Hematopoietic multipotent progenitor cell treated with erythropoietin and hydrocortisone succinate and interleukin-3 and kit ligand, for 6 days (in vitro differentiated cells): ENCODE measurements at places on chromosomes 7 and 10.

GRCh38 chr7:116511552-116512519, 12.3 kb downstream of the CAV2 start:
- DNase-seq: no peak

DNA sequence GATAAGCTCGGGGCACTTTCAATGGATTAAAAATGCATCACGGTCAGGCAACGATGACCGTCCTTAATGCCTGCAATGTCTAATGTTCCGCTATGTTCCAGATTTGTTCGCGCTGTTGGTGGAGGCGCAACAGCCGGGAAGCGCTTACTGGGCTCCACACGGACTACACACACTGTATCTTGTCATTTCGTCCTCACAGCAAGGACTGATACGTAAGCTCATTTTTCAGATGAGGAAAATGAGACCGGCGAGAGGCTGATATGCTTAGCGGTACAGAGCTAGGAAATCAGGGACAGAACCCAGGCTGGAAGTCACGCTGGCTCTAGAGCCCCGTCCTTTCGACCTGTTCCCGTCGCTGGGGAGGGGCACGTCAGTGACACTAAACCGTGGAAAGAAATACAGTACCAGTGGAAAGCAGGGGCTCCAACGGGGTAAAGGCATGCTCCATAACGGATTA, 670 bp downstream of the TPK1 start:
- DNase-seq: peak; percentile 63

DNA sequence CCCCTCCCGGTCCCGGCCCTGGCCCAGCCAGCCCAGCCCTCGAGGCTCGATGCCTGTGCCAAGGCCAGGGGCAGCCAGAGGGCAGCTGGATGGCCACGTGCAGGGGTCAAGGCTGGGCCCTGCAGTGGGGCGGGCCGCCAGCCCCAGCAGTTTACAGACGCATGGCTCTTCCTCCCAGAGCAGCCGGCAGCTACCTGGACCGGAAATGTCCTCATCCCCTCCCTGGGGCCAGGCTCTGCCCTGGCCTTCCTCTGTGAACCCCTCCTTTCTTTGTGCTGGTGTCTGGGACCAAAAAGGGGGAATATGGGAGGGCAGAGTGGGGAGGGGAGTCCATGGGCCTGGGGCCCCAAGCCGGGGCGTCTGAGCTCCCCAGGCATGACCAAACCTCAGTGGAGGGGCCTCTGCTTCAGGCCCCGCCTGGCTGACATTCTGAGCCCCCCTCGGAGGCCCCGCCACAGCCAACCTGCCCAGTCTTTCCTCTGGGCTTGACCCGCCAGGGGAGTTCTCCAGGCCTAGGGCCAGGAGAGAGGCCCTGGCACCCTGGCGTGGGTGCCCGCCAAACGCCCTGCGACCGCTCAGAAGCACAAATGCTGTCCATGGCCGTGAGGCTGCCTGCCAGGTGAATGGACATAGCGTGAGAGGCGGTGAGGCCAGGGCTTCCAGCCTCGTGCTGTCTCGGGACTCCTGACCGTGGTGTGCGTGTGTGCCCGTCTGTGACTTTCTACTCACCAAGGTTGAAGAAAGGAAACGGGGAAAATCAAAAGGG, 24.7 kb upstream of the AMZ1 start:
- no peak for DNase-seq

DNA sequence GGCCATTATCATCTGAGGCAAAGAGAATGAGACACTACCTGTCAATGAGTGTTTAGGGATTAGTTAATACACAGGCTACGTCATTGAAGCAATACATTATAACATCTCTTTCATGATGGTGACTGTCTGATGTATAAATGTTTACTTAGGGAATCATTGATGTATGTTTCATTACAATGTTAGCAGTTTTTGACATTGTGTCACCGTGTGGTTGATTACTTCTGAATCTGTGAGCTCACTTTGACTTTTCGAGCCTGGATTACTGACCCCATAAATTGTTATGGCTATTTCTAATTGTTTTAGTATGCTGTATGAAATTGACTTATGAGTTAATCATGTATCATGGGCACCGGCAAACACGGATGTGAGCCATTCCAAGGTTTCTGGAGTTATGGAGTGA, 494.0 kb downstream of the MAGI2 start:
- no peak for DNase-seq

DNA sequence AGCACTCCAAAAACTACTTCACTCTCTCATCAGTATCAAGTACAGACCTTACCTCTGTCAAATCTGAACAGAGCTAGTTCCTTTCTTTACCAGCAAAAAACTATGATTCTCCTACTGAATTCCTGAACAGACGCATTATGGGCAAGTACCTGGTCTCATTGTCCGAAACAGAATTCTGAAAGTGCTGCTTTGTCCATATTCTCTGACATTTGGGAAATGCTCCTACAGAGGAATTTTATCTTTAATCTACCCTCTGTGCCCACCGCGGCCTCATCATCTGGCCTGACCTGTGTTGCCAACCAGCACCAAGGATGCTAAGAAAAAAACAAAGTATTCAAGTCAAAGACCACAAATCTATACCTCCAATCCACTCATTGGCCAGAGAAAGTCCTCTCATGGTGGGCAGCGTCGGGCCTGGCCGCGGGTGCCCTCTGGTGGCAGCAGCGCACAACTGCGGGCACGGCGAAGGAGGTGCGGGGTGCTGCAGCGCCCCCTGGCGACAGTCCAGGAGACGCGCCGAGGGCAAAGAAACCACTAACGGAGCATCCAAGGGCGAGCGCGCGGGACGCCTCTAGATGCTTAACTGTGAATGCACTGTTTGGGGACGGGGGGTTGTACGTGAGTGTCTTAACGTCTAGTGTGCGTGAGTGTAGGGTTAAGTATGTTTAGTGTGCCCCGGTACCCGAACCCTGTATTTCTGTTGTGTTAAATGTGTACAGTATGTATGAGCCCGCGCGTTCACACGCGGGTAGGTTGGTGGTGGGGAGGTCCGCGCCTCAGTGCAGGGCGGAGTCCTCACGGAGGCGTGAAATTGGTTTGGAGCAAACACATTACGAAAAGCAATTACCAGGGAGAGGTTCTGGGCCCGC, 5.0 kb upstream of the GBX1 start:
- DNase-seq: peak; percentile 84

DNA sequence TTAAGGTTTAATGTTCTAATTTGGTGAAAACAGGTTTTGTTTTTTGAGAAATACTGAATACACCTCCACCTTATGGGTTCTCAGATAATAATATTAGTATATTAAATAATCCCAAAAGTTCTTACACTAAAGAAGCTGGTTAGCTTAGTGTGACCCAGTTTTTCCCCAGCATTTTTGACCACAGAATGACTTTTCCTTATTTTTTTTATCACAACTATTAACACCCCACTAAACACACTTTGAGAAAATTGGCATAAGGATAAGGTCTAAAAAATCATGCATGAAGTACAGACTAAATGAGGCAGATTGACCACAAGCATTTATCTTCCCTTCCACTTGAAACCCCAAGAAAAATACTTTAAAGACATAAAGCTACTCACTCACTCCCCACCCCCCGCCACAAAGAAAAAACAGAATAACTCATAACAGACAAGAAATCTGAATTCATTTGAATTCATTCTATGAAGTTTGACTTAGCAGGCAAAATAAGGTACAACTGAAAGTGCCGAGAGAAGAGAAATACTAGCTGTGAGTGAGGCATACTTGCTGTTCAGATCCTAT, 49.7 kb upstream of the WNT16 start:
- DNase-seq: no peak

DNA sequence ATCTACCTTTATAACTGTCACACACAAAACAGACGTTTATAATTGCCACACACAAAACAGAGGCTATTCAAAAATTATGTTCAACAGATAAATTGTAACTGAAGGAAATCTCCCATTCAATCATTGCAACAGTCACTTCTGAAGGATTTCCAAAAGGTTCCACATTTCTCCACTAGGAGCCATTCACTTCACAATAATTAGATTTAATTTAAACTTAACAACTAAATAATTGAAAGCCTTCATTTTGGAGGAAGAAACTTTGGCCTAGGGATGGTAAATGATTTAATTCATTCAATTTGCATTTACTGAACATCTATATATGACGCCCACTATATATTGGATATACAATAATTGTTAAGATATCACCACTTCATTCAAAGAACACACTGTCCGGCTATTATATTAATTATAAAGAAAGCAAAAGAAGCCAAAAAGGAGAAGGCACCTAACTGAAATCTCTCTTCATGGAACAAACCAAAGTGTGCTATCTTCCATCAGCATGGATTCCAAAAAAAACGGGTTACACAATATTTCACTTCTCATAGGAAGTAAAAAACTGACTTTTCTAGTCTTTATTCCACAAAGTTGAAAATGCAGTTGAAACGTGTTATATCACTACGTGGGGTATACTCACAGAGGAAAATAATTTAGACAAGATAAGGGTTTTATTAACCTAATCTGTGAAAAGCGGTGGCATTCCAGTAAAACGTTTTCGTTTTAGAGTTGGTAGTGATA, 1.7 kb downstream of the ATAD1 start:
- DNase-seq: peak; percentile 5

- DNase-seq: peak; percentile 43
Measured at GRCh38 chr7:143256325-143256724, 6.9 kb upstream of the GSTK1 start.

- DNase-seq: peak; percentile 64
Measured at GRCh38 chr10:58266003-58266825, 1.5 kb downstream of the IPMK start.

DNA sequence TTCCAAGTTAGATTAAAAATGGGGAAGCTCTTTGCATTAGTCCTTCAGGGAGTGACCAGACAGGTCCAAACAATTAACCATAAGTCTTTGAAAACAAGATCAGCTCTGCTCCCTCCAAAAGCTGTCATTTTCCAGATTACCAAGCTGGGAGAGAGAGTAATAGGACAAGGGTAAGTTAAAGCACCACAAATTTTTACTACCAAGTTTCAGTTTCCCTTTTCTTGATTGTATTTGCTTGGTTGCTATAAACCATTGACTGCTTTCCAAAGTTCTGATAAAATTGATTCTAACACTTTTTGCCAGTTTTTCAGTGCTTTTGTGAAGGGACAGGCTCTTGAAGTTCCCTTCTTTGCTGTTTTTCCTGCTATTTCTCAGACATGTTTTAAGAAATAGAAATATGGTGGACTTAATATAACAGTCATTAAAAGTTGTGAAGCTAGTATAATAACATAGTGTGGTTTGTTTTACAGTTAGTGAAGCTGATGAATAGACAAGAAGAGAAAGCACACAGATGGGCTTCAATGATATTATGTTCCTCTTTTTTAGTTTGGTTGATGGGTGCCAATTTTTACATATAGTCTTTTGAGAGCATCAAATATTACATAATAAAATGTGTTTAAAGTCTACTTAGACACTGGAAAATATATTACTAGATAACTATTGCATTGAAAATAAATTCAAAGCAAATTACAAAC, 40.0 kb upstream of the ZNF365 start:
- peak; percentile 3 for DNase-seq

DNA sequence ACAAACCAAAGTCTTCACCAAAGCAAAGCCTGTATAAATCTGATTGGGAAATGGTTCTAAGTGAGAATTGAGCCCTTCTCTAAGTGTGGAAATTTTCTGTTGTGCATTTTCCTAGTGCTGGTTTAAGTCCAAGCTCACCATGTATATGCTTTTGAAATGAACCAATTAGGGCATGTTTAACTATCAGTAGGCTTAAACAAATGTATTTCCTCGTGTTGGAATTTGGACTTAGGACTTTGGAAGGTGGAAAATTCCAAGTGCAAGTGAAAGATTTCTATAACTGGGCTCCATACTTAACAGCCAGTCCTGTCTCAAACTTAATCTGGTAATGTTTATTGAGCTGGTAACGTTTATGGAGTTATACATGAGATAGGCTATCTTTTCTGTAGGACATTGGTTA, 28.5 kb downstream of the CCNY start:
- DNase-seq: no peak

GRCh38 chr7:55244006-55244745, 121.0 kb upstream of the LANCL2 start:
- DNase-seq: no peak

- no peak for DNase-seq
Measured at GRCh38 chr10:90075995-90076394, 374.6 kb downstream of the KIF20B start.

DNA sequence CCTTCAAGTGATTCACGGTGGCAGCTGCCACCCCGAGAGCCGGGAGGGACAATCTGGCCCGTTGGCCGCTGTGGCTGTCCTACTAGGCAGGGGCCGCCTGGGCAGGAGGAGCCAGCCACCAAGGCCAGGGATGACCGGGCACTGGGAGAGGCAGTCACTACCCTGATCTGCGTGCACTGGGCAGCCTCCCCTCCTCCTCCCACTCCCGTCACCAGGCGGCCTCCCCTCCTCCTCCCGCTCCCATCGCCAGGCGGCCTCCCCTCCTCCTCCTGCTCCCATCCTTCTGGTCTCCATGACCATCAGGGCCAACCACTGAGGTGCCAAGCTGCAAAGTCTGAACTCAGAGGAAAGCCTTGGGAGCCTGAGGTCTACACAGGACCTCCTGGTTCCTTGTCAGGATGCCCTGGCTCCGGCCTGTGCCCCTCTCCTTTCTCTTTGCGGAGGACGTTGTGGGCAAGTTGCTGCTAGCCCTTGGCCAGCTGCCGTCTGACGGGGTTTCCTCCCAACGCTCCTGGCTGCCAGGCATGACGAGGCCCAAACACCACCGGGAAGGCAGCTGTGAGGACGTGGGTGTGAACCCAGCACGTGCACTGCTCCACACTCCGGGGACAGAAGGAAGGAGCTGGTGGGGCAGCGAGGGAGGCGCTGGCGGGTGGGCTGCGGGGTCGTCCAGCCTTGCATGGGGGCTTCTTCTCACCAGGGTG, 131.1 kb downstream of the WDR37 start:
- no peak for DNase-seq

DNA sequence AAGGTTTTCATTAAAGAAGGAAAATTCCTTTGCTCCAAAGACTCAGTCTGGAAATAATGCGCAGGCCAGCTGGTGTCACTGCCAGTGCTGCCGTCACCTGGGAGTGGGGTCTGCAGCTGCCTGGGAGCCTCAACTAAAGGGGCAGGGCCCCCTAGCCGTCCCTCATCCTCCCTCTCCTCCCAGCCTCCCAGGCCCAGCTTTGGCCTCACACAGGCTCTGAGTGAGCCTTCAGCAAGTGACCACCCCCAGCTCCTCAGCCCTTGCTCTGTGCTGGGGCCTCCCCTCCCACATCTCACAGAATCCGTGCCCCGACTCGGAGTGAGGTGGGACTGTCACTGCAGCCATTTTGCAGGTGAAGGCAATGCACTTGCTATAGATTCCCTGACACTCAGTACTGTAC, 11.1 kb upstream of the RET start:
- no peak for DNase-seq

- no peak for DNase-seq
Measured at GRCh38 chr10:30192846-30193608, 133.6 kb upstream of the JCAD start.

GRCh38 chr7:20030915-20031362, 186.2 kb downstream of the MACC1 start:
- no peak for DNase-seq
